ENCODE measurements at places on chromosomes 1 and 21.
A peak's percentile ranks its signal among the peaks of the same experiment; 100 is the strongest.

- no peak for DNase-seq
Measured at GRCh38 chr1:46334030-46334384, 6.6 kb upstream of the NSUN4 start.

GRCh38 chr1:46362158-46362557 is 21.6 kb downstream of the NSUN4 start:
- no peak for DNase-seq

DNA sequence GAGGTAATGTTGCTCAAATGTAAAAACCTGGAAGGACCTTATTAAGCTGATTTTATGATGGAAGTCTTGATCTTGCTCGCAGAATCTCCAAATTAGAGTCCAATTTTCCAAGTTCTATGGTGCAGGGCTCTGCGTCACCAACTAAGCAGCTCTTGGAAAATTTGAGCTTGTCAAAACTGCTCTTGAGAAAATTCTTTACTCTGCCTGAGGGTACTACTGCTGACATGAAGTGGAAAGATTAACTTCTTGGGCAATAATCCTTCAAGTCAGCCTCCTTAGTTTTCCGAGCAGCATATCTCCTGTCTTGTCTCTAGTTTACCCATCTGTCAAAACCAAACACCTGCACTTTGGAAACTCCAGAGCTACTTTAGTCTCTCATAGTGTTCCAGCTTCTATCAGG is 293.7 kb downstream of the KCTD3 start:
- DNase-seq: no peak

- no peak for DNase-seq
Measured at GRCh38 chr1:220966881-220967611, 87.8 kb downstream of the HLX start.

DNA sequence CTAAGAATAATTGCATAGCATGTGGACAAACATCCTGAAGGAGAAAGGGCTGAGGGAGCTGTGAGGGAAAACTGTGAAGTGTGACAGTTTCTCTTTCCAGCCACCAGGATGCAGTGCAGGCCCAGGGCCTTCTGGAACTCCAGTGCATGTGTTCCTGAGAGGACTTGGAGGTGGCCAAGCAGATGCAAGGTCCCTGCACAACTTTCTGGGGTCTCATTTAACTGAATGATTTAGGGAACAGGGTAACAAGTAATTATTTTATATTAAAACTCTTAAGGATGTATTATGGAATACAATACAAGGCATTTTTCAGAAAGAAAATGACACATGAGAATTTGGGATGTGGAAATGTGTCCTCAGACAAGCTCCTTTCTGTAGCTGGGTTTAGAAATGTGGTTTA is 61.2 kb upstream of the MCOLN3 start:
- DNase-seq: no peak

DNA sequence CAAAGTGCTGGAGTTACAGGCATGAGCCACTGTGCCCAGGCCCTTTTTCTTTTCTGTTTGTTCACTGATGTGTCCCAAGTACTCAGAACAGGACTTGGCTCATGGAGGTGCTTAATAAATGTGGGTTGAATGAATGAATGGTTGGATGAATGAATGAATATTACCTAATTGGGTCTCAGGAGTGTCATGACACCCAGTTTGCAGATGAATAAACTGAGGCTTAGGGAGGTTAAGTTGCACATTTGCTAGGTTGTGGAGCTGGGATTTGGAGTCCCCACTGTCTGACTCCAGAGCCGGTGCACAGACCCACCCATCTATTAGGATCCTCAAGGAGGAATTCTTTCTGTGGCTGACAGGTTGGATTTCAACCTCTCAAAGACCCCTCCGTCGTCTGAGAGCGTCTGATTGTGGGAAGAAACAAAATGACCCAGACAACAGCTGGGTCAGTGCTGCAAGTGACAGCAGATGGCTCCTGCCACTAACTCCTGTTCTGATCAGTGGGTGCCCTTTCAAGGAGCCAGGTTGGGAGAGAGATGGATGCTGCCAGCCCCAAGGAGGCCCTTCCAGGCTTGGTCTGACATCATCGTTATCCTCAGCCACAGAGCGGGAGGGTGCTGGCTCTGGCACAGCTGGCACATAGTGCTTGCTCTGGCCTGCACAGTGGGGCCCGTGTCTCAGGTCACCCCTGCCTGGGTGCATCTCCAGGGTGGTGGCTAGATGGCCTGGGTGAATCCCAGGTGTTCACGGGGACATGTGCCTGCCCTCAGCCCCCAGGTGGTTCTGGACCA is 24.2 kb downstream of the ARHGEF10L start:
- no peak for DNase-seq

- DNase-seq: no peak
Measured at GRCh38 chr21:43196826-43197225, 28.0 kb downstream of the CRYAA start.

- DNase-seq: no peak
Measured at GRCh38 chr1:179926850-179927205, 27.8 kb upstream of the CEP350 start.

GRCh38 chr1:179026813-179027669 is 1.3 kb downstream of the FAM20B start:
- DNase-seq: no peak

- DNase-seq: no peak
Measured at GRCh38 chr21:45045481-45045880, 28.9 kb upstream of the ADARB1 start.

DNA sequence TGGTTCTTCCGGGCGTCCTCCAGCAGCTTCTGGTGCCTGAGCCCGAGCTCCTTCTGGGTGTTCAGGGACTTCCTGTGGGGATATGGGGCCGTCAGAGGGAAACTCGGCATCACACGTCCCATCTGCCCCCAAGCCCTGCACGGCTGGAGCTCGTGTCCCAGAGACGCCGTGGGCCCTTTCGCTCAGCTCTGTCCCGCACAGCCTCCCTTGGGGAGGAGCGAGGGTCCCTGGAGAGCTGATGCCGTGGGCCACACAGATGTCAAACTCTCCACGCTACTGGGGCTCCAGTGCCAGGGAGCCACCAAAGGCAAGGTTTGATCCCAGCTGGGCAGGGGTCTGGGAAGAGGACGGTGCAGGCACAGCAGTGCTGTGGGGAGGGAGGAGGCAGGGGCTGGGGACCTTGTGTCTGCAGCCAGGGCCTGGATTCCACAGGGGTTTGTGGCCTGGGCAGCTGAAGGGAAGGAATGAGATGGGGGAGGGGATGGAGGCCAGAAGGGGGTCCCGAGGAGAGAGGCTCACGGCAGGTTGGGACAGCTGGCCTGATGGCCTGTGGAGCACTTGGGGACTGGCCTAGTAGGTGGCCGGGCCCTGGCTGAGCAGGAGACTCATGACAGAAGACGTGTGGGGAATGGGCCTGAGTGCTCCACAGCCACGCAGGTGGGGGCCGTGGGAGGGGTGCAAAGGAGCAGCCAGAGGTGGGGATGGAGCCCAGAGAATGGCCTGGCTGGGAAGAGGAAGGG is 30.4 kb downstream of the CFAP74 start:
- DNase-seq: no peak

DNA sequence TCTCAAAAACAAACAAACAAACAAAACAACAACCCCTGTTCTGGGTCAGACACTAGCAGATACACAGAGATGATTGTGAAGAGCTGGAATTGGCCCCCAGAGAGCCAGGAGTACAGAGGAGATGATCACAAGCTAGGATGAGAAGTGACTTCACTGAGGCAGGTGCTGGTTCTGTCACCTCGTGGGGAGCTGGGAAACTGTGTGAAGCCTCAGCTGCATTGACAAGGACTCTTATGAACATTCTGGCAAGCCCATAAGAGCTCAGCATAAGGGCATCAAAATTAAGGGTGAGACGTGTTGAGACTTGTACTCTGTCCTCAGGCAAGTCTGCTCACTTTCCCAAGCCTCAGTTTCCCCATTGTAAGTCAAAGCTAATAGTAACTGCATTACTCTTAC is 14.7 kb upstream of the PTP4A2 start:
- no peak for DNase-seq

GRCh38 chr1:16324456-16324890 is 27.8 kb downstream of the FBXO42 start:
- DNase-seq: no peak

- DNase-seq: no peak
Measured at GRCh38 chr1:197096137-197096536, 29.1 kb upstream of the F13B start.

- DNase-seq: no peak
Measured at GRCh38 chr1:26983863-26984262, 9.6 kb upstream of the TRNP1 start.

DNA sequence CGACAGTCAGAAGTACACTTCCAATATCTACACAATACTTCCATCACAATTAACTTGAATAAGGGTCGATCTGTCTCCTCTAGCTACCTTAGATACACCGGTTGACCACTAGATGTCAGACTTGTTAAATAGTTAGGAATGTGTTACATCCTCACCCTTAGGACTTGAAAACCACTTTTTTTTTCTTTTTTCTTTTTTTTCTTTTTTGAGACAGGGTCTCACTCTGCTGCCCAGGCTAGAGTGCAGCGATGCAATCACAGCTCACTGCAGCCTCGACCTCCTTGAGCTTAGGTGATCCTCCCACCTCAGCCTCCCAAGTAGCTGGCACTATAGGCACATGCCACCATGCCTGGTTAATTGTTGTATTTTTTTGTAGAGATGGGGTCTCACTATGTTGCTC is 120.4 kb upstream of the GREM2 start:
- DNase-seq: no peak

GRCh38 chr1:22854688-22855565 is 117.7 kb downstream of the LACTBL1 start:
- DNase-seq: no peak

DNA sequence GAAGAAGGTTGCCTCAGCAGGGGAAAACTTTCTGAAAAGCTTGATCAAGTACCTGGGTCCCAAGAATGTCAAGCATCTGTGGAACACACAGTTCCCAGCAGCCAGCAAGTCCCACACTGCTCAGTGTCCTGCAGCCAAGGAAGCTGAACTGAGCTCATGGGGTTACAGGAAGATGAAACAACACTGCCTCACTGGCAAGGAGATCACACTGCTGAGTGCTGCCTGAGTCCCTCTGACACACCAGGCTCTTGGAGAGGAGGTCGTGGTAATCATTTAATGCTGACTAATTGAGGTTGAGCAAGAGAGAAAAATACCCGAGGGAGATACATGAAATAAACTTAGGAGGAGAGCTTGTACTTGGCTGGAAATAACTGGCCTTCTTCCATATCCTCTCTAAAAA is 75.2 kb downstream of the MPZL1 start:
- peak; percentile 42 for DNase-seq

DNA sequence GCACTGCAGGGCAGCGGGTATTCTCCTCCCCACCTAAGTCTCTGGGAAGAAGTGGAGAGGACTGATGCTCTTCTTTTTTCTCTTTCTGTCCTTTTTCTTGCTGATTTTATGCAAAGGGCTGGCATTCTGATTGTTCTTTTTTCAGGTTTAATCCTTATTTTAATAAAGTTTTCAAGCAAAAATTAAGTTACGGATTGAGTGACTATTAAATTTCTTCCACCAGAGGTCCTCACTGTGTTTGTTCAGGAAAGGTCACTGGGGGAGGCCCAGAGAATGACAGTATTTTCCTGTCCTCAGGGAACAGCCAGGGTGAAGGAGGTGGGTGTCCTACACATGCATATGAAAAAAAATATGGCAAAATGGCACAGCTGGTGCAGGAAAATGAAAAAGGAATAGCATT is 4.4 kb upstream of the ELF3 start:
- DNase-seq: no peak

DNA sequence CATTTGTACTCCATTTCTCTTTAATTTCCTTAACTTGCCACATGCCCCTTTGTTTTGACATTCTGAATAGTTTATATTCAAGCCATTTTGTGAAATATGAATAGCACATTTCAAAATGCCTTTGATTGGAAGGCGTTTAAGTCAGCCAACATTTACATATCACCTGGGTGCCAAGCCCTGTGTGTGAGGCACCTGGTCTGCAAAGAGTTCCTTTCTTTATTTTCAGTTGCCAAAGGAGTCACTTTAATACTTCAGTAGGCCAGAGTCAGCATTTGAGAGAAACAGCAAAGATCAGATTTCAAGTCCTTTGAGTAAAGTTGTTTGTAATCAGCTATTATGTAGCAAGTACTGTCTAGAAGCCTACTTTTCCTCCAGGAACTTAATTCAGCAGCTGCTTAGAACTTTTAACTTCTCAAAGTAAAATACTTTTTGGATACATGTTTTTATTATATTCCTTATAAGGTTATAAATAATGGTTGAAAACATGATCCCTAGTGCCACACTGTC is 70.8 kb downstream of the DTL start:
- DNase-seq: no peak

DNA sequence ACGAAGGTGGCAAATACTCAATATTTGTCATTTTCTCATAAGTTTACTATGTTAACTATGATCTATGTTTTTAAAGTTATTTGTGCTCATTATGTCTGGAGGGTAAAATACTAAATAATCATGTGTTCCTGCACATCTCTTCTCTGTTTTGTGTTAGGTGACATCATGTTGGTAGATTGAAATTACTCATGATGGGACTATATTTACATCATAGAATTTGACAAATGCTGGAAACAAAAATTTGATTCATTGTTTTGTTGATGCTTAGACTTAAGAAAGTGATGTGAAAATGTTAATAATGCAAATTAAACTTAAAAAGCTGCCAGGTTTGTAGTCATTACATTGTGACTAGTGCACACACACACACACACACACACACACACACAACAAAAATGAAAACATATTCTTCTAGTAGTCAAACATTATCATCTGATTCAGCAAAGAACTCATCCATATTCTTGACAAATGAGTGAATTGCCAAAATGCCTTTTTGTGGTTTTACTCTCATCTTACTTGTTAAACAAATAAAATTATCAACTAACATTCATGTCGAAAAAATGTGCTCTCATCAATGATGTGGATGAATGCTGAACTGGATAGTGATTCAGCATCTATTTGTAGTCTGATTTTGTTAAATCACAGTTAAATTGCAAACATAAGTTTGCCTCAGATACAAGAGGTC is 870.7 kb downstream of the BRINP3 start:
- DNase-seq: no peak

GRCh38 chr1:178023181-178023618 is 53.3 kb upstream of the SEC16B start:
- DNase-seq: no peak

DNA sequence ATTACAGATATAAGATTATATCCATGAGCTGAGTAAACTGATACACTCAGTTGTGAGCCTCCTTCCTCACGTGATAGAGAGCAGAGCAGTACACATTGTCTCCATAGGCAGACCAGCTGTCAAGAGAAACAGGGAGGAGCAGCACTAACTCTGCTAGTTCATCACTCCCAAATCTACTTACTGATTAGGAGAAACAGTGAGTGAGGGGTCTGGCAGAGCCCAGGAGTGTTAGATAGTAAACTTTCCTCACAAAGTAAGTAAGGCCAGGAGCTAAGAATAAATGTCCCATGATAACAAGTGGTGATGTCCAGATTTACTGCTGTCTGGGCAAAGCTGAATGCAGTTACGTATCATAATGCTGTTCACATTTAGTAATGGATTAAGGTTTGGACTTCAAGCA is 168.6 kb upstream of the KCNK2 start:
- no peak for DNase-seq

DNA sequence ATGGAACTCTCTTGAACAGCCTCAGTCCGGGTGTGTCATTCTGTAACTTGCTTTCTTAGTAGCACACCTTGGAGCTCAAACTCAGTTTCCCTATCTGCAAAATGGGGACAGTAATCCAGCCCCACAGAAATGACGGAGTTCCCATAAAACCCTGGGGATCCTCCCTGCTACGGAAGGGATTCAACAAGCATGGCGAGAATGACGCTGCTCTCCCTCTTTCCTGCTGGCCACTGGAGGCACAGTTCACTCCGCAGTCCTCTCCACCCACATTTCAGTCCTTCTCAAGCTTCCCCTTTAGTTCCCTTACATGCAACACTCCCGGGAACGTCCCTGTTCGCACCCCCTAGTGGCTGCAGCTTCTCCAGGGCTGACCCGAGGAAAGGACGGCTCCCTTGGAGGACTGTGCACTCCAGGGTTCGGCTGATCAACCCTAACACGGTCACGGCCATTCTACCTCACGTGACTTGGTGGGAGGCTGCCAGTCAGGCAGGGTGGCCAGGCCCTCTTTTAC is 20.6 kb downstream of the RUNX3 start:
- DNase-seq: no peak

All from urinary bladder (tissue), 4 donors.